ENCODE measurements at places on chromosomes 11 and 22.

DNA sequence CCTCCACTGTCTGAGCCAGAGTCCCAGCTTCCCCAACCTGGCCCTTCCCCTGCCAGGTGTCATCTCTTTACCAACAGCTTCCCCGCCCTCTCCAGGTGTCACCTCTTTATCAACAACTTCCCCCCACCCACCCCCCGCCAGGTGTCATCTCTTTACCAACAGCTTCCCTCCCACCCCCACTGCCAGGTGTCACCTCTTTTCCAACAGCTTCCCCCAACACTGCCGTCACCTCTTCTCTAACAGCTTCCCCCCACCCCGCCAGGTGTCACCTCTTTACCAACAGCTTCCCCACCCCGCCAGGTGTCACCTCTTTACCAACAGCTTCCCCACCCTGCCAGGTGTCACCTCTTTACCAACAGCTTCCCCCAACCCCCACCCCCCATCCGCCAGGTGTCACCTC, 29.8 kb upstream of the TTLL12 start:
- no peak for DNase-seq

DNA sequence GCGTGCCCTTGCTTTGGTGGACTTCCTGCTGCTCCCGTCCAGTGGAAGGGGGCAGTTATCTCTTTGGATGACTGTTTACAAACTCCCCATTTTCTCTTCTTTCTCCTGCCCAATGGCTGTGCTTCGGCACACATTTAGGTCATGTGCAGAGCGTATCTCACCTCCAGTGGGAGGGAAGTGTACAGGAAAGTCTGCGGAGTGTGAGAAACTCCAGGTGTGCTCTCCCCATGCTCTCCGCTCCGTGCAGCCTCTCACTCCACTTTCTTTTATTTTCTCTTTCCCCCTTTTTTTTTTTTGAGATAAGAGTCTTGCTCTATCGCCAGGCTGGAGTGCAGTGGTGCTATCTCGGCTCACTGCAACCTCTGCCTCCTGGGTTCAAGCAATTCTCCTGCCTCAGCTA, 11.9 kb upstream of the TEF start:
- DNase-seq: no peak

- no peak for DNase-seq
Observed at GRCh38 chr11:117643606-117644300, 153.3 kb downstream of the DSCAML1 start.

DNA sequence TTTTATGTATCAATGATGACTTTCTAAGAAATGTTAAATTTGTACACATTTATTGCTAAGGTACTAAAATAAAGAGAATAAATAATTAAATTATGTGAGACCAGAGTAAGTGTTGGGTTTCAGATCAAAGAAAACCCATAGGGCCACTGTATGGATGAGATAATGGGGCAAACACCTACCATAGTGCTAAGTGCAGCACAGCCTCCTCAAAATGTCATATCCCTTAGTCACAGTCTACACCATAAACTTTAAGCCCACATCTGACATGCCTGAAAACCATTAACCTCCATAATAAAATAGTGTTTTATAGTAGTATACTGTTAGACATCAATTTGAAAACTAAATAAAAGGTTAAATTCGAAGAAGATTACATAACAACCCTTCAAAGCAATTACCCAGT, 37.5 kb downstream of the SESN3 start:
- no peak for DNase-seq

- DNase-seq: peak; percentile 73
Observed at GRCh38 chr11:109697140-109697843, 275.3 kb downstream of the C11orf87 start.

DNA sequence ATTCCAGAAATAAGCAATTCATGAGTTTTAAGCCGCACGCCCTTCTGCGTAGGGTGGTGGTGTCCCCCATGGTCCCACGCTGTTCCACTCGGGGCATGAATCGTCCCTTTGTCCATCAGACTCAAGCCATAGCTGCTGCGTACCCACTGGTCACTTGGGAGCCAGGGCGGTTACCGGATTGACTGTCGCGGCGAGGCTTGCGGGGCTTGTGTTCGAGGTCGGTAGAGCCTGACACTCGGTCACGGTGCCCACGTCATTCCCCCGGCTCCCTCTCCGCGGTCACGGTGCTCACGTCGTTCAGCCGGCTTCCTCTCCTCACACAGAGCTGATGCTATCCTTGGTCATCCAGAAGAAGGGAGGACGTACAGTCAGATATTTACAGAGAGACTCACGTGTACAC, 1227.0 kb downstream of the BRD1 start:
- DNase-seq: no peak

DNA sequence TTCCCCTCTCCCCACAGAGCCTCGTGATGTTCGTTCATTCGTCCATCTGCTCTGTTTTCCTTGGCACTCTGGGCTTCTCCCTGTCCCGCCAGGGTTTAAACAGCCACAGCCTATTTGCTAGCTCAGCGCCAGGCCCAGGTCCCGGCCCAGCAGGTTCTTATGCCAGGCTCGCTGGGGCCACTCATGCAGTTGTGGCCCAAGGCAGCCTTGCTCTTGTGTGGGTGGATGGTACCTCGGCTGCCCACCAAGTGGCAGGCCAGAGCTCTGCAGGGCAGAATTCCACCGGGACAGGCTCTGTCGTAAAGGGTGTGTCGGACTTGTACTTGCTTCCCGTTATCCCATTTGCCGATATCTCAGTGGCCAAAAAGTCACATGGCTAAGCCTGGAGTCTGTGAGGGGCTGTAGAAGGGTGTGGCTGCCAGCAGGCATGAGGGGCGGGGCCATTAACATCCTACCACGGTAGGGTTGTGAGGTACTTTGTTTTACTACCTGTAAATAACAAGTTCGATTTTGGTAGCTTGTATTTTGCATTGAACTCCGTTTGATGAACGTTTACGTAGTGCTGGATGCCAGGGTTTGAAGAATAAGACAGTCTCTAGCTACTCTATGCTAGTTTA, 7.9 kb downstream of the FAM118A start:
- peak; percentile 77 for DNase-seq

- peak; percentile 78 for DNase-seq
Observed at GRCh38 chr11:90220391-90220790, 2.5 kb downstream of the CHORDC1 start.

DNA sequence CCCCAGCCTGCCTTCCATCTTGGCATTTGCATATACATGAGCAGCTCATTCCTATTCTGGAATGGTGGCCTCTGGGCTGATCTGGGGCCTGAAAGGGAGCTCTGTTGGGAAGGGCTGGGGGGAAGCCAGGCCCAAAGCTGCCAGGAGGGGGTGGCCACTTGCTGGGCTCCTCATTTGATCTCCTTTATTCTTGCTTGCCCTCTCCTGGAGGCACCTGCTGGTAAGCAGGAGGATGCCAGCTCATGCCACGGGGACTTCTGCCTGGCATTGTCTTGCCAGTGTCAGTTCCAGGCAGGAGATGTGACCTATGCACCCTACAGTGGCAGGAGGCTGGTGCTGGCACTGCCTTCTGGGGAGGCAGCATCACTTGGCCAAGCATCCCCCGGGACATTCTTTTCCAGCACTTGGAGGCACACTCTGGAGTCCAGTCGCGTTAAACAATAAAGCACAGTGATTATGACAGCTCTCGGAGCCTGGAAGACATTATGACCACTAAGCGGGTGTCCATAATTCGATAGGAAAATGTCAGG, 128.3 kb downstream of the NTM start:
- no peak for DNase-seq

DNA sequence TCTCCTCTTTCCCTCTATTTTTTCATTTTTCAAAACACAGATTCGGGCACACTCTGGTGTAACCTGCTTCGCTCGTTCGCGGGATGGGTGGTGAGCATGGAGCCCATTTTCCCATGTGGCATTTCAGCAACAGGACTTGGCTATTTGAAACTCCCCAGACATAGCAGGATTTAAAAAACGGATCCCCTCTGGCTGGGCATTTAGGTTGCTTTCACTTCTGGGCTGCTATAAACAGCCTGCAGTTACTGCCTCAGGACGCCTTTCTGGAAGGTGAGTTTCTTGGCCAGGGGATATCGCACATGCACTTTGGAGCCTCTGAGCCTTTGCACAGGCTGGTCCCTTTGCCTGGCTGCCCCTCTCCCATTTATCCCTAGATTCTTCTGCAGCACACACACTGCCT, 2.8 kb upstream of the MPPED1 start:
- no peak for DNase-seq

DNA sequence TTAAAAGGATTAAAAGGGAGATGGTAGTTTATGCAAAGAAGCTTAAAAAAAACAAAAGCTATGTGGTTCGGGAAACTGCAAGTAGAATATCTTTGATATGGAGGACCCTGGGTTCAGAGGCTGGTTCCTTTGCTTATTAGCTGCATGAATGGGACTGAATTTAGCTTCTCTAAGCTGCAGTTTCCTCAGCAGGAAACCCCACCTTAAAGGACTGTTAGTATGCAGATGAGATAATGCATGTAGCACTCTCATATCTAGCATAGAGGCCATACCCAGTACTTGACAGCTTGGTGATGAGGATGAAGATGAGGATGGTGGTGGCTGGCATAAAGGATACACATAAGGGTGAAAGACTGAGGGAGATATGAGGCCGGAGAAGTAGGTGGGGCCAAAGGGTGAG, 134.6 kb downstream of the RRAS2 start:
- DNase-seq: no peak

GRCh38 chr22:26377170-26377830, 51.8 kb upstream of the ASPHD2 start:
- no peak for DNase-seq

DNA sequence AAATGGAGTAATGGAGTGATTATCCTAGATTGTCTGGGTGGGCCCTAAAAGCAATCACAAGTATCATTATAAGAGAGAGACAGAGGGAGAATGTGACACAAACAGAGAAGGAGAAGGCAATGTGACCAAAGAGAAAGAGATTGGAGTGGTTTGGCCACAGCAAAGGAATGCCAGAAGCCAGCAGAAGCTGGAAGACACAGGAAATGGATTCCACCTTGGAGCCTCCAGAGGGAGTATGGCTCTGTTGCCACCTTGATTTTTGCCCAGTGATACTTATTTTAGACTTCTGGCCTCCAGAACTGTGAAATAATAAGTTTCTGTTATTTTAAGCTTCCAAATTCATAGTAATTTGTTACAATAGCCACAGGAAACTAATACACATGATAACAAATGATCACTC, 36.8 kb upstream of the OR5P2 start:
- no peak for DNase-seq

DNA sequence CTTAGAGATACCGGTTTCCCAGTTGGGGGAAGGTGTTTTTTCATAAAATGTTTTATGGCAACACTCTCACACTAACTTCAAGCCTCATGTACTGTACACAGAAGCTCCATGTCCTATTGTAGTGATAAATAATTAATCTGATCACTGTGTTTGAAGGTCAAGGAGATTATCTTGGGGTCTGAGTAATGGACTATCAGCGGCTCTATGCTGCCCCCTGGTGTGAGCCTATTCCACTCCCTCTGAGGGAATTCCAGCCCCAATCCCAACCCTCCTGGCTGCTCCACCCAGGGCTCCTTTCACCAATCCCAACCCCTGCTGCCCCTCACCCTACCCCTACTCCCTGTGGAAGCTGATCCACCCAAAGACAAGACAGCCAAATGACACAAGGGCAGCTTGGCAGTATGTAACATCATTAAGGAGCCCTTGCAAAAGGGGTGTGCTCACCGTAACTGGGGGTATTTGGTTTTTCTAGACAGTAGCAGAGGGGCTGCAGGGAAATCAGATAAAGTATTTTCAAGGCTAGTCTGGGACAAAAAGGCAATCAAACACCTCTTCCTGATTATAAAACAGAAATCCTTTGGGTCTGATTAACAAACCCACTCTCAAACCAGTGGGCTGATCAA, 22.3 kb downstream of the HPS4 start:
- DNase-seq: peak; percentile 43

DNA sequence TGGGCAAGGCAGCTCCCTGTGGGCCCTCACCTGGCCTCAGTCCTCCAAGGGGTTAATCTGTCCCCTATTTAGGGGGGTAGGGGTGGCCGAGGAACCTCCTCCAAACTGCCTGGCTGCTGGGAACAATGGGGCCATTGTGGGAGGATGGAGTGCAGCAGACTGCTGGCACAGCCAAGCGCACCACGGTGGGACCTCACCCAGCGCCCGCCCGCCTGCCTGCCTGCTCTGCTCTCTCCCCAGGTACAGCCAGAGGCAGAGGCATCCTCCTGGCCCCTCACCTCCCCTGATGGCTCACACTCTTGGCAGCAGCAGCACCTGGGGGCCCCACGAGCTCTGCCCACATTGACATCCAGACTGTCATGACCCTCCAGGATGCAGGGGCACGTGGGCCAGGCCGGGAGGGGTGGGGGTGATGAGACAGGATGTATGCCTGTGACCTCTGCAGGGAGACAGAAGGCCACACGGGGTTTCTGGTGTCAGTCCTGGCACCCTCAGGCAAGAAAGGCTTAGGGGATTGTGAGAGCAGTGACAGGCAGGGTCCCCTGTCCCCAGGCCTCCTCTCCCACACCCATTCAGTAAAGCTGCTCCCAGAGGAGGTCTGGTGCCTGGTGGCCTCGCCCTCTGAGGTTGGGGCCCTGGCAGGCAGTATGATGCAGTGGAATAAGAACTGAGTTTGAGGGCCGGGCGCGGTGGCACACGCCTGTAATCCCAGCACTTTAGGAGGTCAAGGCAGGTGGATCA, 11.4 kb downstream of the BCL9L start:
- peak; percentile 36 for DNase-seq

GRCh38 chr11:61172888-61173287, 11.7 kb upstream of the VPS37C start:
- no peak for DNase-seq

DNA sequence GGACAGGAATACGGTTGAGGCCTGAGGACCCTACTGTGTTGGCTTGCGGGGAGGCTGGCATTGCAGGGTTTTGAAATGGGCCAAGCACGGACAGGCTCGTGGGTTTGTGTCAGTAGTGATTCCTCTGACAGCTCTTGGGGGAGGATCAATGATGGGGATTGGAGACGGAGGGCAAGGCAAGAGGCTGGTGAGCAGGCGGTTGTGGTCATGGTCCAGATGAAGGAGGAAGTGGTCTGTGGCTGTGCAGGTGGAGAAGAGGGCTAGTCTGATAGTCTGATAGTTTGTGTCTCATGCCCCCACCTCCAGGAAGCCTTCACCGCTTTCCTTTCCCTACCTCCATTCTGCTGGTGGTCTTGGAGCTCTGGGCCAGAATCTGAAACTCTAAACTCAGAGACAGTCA, 3.0 kb downstream of the MAFF start:
- no peak for DNase-seq

GRCh38 chr11:112520354-112520753, 259.7 kb upstream of the PLET1 start:
- no peak for DNase-seq

- no peak for DNase-seq
Observed at GRCh38 chr11:828506-829175, 922 bp downstream of the CRACR2B start.

- peak; percentile 87 for DNase-seq
Observed at GRCh38 chr11:63614136-63614671, at the start of gene PLAAT3. TSS of gene PLAAT3 (minus strand) at chr11:63614433. CDS start at chr11:63614014, 419 bp downstream.

- no peak for DNase-seq
Observed at GRCh38 chr11:555780-556661, 4.5 kb downstream of the LMNTD2 start.

- peak; percentile 24 for DNase-seq
Observed at GRCh38 chr22:49825944-49826602, 1.6 kb downstream of the BRD1 start.

Data from cardiac fibroblast (primary cell).